ENCODE measurements at places on chromosomes 2 and 18.
A peak's percentile ranks its signal among the peaks of the same experiment; 100 is the strongest.

- peak; percentile 67 for DNase-seq
Observed at GRCh38 chr2:121036226-121036692, 248.7 kb downstream of the TFCP2L1 start.

GRCh38 chr18:32831781-32832180 lies 59.0 kb upstream of the KLHL14 start:
- no peak for DNase-seq

DNA sequence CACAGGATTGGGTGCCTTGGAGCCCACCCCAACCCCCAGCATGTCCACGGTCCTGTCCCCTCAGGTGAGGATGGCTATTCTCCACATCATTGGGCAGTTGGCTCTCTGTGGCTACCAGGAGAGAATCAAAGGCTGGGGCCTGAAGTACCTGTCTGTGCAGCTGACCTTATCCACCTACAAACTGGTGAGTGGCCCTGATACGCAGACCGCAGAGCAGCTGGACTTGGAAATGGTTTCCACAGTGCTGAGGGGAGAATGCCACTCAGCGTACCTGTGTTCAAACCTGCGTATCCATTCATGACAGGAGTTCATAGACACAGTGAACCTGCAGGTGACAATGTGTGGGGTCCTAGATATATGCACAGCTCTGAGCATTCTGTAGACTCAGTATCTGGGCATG lies 21.6 kb downstream of the MROH2A start:
- no peak for DNase-seq

GRCh38 chr2:16756831-16757644 lies 91.4 kb upstream of the CYRIA start:
- DNase-seq = peak; percentile 74

- DNase-seq = no peak
Observed at GRCh38 chr2:225091336-225091735, 49.1 kb upstream of the DOCK10 start.

- no peak for DNase-seq
Observed at GRCh38 chr18:79630281-79631095, 49.1 kb upstream of the CTDP1 start.

DNA sequence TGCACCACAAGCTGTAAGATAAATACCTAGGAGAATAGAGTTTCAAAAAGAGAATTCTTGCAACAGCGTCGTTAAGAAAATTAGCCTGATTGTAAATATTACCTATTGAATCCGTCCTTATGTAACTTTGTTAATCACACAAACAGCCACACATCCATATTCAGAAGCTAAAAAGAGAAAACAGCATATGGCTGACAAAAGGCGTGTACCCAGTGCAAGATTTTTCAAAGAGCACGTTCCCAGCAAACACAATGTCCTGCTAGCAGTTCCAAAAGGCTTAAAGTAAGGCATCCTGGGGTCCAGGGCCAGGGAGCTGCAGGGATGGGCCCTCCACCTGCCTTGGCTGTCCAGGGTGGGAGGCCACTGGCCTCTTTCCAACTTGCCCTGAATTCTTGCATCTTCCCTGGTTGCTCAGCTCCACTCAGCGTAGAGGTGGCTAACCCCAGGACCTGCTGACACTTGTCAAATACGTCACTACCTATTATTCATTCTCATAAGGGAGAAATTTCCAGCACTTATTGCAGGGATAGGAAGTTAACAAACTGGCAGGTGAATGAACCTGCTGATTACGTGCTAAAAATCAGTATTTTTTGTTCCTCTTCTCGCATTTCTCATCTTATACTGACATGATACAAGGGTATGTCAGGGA lies 102.1 kb upstream of the NEDD4L start:
- DNase-seq = no peak

DNA sequence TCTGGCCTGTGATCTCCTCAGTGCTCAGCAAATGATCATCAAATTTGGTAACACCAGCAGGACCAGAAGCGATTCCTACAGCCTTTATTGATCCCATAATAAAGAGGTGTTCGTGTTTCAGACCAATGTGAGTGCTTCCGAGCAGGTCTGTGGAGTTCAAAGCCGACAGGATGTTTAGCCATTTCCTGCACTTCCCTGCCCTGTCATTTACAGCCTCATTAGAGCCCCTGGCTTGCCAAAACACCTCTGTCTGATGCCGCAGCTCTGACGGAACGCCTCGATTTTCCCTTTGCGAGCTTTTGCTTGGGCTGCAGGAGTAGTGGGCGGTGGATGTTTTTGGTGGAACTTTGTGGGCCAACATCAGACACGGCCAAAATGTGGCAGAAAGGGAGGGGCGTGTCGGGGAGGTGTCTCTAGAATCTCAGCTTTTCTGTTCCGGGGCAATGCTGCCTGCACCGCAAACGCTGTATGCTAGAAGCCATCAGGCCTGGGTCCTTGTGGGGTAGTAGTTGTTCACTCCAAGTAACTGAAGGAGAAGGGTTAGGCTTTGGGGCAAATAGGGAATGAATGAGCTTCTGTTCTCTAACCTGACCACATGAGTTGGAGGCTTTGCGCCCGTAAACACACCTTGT lies 26.1 kb upstream of the INHBB start:
- no peak for DNase-seq

DNA sequence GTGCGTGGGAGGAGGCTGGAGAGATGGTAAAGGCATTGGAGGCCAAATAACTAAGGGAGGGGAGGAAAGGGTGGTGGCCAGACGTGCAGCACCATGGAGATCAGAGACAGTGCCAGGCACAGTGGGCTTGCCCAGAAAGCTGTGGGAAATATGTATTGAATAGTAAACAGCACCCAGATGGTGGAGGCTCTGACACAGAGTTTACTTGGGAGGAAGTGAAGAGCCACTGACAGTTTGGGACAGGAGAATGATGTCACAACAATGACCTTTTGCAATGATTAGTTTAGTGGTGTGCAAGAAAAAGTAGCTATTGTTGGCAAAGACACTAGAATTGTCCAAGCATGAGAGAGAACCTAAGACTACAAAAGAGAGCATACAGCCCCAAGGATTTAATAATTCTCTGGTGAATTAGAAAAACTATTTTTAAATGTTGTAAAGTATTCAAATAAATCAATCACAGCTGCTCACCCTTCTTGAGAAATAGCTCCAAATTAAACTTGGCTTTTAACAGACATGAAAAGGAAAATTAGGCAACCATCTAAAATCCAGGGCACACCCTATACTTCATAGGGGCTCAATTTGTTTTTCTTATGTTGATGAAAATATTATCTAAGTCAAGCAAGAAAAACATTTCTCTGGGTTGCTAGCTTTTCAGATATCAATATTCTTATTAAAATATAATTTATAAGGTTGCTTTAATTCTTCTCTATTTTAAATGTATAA lies 458.7 kb upstream of the HNRNPA3 start:
- no peak for DNase-seq

DNA sequence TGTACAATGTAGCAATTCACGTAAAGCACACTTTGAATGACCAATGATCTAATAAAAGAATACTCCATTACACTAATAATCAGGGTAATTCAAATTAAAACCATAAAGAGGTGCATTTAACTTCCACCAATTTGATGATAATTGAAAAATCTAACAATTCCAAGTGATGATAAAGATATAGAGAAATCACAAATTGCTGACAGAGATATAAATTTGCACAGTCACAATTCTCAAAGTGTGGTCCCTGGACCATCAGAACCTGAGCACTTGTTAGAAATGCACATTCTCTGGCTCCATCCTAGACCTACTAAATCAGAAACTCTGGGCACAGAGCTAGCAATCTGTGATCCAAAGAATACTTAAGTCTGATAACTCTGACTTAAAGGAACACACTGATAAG lies 165.8 kb upstream of the DCC start:
- no peak for DNase-seq

- DNase-seq = no peak
Observed at GRCh38 chr2:198546122-198546521, 741.7 kb downstream of the PLCL1 start.

DNA sequence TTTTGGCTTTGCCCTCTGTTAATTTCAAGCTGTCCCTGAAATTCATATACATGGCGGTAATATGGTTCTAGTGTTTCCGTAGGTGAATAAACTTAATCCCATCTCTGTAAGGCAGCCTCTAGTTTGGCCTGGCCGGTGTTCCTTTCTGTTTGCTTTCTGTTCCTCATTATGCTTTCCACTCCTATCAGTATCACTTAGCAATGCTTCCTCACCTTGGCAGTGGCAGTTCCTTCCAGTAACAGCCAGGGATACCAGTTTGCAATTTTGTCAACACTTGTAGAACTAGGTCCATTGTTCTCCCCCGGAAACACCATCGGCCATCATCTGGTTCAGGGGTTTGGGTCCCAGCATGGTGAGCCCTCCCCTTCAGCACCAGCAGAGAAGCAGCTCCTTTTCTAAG lies 18.2 kb upstream of the TNP1 start:
- DNase-seq = no peak

GRCh38 chr2:38797250-38797676 lies 19.3 kb downstream of the GEMIN6 start:
- DNase-seq = no peak

DNA sequence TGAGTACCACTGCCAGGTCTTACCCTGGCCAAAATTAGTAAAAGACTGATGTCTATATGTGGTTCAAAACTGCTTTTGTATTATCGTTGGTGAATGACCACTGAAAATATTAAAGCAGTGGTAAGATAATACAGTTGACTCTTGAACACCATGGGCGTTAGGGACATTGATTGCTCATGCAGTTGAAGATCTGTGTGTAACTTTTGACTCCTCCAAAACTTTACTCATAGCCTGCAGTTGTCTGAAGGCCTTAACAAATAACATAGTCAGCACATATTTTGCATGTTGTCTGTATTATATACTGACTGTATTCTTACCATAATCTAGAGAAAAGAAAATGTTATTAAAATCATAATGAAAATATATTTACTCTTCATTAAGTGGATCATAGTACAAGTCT lies 5.8 kb upstream of the ANKRD12 start:
- no peak for DNase-seq

Measured in NCI-H2227 treated with DMSO at 0.1 percent for 48 hours (cell line).